CD4-positive, alpha-beta T cell treated with Interleukin-17A for 1 hour (primary cell): ENCODE measurements at places on chromosomes 3 and 15.

GRCh38 chr3:13706451-13706850 is 157.5 kb downstream of the FBLN2 start:
- DNase-seq: no peak

DNA sequence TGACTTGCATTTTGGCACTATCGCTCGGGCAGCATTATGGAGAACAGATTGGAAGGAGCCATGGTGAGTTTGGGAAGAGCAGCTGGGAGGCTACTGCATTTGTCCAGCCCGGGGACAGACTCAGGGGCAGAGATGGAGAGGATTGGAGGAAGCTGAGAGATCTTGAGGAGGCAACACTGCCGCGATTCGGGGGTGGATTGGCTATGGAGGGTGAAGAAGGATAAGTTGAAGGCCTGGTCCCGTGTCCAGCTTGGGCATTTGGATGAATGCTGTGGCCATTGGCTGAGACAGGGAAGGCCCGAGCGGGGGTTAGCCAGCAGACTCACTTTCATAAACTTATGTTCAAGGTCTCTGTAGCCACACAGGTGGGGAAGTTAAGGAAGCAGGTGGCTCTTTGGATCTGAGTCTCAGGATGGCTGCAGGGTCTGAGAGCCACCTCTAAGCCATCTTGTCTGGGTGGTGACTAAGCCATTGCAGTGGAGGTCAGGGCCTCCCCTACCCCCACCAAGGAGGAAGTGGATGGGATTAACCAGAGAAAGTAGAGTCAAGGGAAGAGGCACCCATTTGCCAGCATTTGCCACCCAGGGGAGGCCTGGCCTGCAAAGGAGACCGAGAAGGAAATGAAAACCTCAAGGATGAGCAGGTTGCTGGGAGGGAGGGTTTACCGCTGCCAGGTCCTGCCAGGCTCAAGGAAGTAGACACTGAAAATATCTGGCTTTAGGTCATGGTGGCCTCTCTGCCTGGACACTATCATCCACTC is 144.0 kb upstream of the TLE3 start:
- DNase-seq: no peak

DNA sequence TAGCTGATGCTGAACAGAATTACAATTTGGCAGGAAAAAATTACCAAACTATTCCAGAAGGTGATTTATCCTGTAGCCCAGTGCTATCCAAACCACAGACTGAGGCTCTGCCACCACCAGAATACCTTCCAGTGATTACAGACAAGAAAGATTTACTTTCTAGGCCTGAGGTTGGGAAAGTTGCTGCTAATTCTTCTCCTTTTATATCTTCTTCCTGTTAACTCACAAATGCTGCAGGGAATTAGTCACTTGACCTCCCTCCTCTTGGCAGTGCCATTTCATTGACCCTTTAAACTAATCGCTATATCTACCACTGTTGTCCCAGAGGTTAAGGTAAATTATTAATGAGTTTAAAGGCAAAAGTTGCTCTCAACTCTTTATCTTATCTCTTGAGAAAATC is 118.4 kb downstream of the CTNNB1 start:
- DNase-seq: no peak

GRCh38 chr3:62184559-62184958 is 188.8 kb downstream of the FEZF2 start:
- DNase-seq: no peak

DNA sequence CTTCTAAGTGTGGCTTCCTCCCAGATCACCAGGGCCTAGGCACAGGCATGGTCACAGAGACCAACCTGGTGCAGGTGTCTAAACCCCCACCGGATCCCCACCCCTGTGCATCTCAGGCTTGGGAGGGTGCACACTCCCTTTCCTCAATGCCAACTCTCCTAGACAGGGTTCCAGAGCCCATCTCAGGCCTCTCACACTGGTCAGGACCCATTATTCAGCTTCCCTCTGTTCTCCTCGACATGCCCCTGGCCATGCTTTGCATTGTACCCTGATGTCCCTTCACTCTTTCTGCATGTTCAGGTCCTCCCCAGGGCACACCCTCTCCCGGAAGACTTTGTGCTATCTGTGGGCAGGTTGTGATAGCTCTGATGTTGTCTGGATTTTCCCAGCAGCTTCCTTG is 23.5 kb downstream of the FGD5 start:
- no peak for DNase-seq
